ENCODE measurements at places on chromosomes 6 and 20.

- DNase-seq, result peak; percentile 41
Observed at GRCh38 chr6:170185175-170185978, 105.5 kb downstream of the DLL1 start.

- no peak for DNase-seq
Observed at GRCh38 chr20:59402681-59403080, 102.3 kb downstream of the EDN3 start.

DNA sequence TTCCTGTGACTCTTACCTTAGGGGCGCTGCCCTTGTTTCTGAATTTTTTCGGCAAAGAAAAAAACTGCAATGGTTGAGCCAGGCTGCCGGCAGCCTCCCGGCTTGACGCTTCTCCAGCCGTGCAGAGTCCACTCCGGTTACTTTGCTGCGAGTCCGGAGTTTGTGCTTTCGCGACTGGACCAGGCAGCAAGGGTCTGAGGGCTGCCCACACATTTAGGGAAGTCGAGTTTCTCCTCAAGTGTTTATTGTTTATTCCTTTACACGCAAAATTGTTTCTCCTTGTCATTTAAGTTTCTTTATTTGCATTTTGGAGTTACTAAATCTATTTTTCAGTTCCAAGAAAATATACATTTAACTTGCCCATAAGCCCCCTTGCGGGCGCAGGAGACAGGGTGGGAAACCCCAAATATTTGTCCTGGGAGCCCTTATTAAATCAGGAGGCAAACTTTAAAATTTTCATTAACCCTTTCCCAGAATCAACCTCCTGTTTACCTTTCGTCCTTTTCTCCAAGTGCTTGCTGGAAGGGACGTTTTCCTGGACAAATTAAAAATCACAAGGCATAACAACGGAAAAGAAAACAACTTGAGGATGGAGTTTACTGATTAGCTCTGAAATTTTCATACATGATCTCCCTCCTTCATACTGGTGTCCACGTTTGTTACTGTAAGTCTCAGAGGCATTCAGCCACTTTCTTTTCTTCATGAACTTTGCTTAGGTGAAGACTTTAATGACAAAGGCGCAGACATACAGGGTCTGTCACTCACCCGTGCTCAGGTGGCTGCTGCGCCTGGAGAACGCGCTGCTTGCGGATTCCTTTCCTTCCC, 1.7 kb upstream of the PDE10A start:
- DNase-seq, result no peak

- no peak for DNase-seq
Observed at GRCh38 chr6:39004801-39005200, 43.8 kb upstream of the GLP1R start.

GRCh38 chr6:151175662-151176445, 63.9 kb upstream of the AKAP12 start:
- DNase-seq, result no peak

- no peak for DNase-seq
Observed at GRCh38 chr20:5177071-5177470, 50.3 kb downstream of the CDS2 start.

- no peak for DNase-seq
Observed at GRCh38 chr6:138026342-138026741, 80.9 kb downstream of the PERP start.

DNA sequence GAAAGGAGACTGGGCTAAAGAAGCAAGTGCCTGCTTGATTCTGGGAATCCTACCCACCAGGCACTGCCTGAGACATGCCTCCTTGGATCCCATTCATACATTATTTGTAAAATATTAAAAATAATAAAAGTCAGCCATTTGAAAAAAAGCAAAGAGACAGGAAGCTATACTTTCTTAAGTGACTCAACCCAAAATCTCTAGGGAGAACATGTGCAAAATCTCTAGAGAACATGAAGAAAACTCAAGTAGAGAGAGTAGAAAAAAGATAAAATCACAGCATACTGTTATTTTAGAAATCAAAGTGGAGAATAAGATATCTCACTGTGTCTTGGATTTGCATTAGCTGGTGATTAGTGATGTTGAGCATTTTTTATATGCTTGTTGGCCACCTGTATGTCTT, 197.2 kb upstream of the GGTLC1 start:
- DNase-seq, result no peak

DNA sequence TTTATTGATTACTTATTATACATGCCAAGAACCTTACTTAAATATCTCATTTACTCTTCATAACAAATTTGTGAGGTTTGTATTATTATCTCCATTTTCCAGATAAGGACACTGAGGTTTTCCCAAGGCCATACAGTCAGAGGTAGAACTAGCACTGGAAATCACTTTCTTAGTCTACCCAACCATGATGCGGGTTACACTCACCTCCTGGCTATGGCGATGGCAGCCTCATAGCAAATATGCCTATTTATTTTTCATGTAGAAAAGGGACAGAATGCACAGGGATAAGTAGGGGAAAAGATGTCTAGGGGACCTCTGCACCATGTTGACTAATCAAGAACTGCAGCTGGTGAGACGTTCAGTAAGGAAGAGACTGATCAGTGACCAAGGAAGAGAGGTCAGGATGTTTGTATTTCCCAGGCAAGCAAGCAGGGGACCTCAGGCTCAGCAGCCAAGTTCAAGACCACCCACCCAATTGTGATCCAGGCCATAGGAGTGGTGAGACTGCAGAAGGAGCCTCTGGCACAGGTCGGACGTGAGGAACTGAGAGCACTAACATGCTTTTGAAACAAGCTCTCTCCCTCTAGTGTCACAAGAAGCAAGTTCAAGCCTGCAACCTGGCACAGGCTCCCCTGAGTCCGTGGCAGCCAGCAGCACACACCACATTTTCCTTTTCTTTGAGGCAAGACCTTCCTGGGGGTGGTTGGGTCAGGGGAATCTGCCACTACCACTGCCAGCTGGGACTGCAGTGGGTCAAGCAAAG, 97.8 kb downstream of the GMPR start:
- DNase-seq, result no peak

GRCh38 chr6:15145821-15146220, 100.0 kb upstream of the JARID2 start:
- DNase-seq, result no peak

- DNase-seq, result no peak
Observed at GRCh38 chr6:2752477-2753109, 1.9 kb upstream of the MYLK4 start.

DNA sequence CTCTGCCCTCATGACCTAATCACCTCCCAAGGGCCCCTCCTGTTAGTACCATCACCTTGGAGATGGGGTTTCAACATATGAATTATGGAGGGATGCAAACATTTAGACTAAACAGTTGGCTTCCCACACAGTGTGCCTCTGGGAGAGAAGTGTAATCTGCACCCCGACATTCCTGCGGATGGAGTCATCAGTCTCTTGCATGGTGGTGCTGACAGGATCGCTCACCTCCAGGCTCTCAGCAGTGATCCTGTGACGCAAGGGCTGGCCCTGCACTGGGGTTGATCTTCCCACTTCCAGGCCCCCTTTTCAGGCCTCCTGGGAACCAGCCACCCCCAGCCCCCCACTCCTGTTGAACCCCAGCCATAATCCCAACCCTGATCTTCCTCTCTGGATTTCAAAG, 16.0 kb upstream of the PI16 start:
- DNase-seq, result no peak

- no peak for DNase-seq
Observed at GRCh38 chr6:108203189-108204112, 37.6 kb downstream of the NR2E1 start.

- DNase-seq, result no peak
Observed at GRCh38 chr20:10374036-10374435, 60.0 kb downstream of the MKKS start.

GRCh38 chr6:77074037-77074713, 389.1 kb downstream of the HTR1B start:
- no peak for DNase-seq

- no peak for DNase-seq
Observed at GRCh38 chr6:31351033-31351380, 6.0 kb downstream of the HLA-B start.

- no peak for DNase-seq
Observed at GRCh38 chr6:33139596-33140206, 52.6 kb downstream of the COL11A2 start.

DNA sequence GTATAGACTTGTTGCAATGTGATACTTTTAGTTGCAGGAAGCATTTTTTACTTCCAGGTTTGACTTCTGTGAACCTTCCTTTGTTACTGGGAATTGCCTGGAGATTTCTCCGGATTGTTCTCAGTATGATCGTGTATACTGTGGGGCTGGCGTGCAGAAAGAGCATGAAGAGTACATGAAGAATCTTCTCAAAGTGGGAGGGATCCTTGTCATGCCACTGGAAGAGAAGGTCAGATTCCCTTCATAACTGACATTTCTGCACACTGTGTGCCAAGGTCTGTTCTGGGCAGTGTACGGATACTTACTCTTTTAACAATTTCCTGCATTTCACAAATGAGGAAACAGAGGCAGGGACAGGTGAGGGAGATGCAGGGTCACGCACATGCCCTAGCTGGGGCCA, 9.7 kb downstream of the PCMTD2 start:
- no peak for DNase-seq

DNA sequence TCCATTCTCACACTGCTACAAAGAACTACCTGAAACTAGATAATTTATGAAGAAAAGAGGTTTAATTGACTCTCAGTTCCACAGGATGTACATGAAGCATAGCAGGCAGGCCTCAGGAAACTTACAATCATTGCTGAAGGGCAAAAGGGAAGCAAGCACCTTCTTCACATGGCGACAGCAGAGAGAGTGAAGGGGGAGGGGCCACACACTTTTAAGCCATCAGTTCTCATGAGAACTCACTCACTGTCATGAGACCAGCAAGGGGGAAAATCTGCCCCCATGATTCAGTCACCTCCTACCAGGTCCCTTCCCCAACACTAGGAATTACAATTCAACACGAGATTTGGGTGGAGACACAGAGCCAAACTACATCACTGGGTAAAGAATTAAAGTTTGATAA, 12.5 kb upstream of the ENPP1 start:
- no peak for DNase-seq

- no peak for DNase-seq
Observed at GRCh38 chr6:46023216-46023915, 7.7 kb upstream of the CLIC5 start.

DNA sequence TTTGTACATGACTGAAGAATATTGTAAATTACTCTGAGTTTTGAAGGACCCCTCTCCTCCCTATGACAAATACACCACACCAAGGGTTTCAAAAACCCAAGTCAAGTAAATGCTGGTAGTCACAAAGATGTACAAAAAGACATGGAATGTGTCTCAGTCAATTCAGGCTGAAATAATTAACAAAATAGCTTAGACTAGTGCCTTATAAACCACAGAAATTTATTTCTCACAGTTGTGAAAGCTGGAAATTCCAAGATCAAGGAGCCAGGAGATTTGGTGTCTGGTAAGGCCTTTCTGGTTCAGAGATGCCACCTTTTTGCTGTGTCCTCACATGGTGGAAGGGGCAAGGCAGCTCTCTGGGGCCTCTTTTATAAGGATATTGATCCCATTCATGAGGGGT, 202.3 kb upstream of the RIN2 start:
- DNase-seq, result no peak

- no peak for DNase-seq
Observed at GRCh38 chr6:39923861-39924260, 10.4 kb downstream of the MOCS1 start.
